Osteocyte (in vitro differentiated cells): ENCODE measurements at places on chromosomes 1 and 21. TPM values are rescaled to one million over a fixed set of nuclear protein-coding genes. Genes with fewer than 3 reads are reported as not detected.

GRCh38 chr1:207056673-207057072, 3.6 kb downstream of the PFKFB2 start:
- no peak overlapping the region for H3K4me3 ChIP-seq
- H3K27me3 ChIP-seq: no peaks in the 10 kb centered on the region
- no peak overlapping the region for H3K27ac ChIP-seq
- peaks cover 6% of the 10 kb centered on the region for H3K36me3 ChIP-seq
- no peak for DNase-seq

- H3K4me1 ChIP-seq: no peaks in the 10 kb centered on the region
- H3K36me3 ChIP-seq: peaks cover 38% of the 10 kb centered on the region
- H3K27me3 ChIP-seq: no peaks in the 10 kb centered on the region
- no peak for DNase-seq
- H3K4me3 ChIP-seq: no peak overlapping the region
Observed at GRCh38 chr1:212368073-212368484, 46.6 kb downstream of the PACC1 start.

The MFAP2 gene
- 169 and 172 TPM in 2 replicates for total RNA-seq

The LAPTM5 gene
- not detected in 2 replicates for total RNA-seq

DNA sequence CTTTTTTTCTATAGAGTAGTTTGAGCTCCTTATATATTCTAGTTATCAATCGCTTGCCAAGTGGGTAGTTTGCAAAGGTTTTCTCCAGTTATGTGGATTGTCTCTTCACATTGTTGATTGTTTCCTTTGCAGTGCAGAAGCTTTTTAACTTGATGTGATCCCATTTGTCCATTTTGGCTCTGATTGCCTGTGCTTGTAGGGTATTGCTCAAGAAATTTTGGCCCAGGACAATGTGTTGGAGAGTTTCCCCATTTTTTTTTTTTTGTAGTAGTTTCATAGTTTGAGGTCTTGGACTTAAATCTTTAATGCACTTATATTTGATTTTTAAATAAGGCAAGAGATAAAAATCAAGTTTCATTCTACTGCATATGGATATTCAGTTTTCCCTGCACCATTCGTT, 774.8 kb upstream of the ADAMTS5 start:
- peaks cover 3% of the 10 kb centered on the region for H3K4me1 ChIP-seq
- no peaks in the 10 kb centered on the region for H3K36me3 ChIP-seq
- no peak for DNase-seq

DNA sequence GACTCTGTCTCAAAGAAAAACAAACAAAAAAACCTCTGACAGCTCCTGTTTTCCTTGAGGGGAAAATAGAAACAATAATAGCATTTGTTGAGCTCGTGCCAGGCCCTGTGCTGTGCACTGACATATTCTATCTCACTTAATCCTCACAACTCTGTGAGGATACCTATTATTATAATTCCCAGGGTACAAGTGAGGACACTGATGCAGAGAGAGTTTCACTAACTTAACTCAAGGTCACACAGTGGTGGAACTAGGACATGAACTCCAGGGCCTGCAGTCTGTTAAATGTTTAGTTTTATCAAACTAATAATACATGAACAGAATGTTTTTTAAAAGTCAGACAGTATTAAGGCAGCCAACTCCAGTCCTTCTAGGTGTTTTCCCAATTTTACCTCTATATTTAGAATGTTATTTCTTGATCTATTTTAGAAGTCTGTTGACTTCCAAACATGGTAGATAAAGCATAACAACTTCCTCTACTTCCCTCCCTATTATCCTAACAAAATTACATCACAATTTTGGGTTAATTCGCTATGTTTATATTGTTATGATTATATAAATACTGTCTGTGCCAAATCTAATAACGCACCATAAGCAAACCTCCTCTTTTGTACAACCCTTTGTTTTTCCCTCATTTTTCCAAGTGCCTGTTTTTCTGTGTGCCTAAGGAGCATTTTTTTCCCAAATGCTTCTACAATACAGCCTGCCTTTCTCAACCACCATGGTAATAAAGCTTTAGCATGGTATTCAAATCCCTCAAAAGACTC, 4.9 kb downstream of the FNDC5 start:
- peaks cover 5% of the 10 kb centered on the region for H3K4me1 ChIP-seq
- H3K27me3 ChIP-seq: no peaks in the 10 kb centered on the region
- H3K27ac ChIP-seq: no peak overlapping the region
- no peak overlapping the region for H3K4me3 ChIP-seq
- DNase-seq: no peak

DNA sequence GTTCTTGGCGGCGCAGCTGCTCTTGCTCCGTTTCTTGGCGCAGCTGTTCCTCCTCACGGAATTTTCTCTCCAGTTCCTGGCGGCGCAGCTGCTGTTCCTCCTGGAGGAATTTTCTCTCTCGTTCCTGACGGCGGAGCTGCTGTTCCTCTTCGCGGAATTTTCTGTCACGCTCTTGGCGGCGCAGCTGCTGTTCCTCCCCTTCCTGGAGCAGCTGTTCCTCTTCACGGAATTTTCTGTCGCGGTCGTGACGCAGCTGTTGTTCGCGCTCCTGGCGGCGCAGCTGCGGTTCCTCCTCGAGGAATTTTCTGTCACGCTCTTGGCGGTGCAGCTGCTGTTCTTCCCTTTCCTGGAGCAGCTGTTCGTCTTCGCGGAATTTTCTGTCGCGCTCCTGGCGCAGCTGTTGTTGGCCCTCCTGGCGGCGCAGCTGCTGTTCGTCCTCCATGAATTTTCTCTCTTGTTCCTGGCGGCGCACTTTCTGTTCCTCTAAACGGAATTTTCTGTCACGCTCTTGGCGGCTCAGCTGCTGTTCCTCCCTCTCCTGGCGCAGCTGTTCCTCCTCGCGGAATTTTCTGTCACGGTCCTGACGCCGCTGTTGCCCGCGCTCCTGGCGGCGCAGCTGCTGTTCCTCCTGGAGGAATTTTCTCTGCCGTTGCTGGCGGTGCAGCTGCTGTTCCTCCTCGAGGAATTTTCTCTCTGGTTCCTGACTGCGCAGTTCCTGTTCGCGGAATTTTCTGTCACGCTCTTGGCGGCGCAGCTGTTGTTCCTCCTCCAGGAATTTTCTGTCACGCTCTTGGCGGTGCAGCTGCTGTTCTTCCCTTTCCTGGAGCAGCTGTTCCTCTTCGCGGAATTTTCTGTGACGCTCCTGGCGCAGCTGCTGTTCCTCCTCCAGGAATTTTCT, 7.0 kb downstream of the TCHH start:
- H3K27me3 ChIP-seq: peaks cover 19% of the 10 kb centered on the region
- H3K36me3 ChIP-seq: no peaks in the 10 kb centered on the region
- H3K4me3 ChIP-seq: no peak overlapping the region
- H3K27ac ChIP-seq: peak overlapping the region; percentile 57
- no peak for DNase-seq

DNA sequence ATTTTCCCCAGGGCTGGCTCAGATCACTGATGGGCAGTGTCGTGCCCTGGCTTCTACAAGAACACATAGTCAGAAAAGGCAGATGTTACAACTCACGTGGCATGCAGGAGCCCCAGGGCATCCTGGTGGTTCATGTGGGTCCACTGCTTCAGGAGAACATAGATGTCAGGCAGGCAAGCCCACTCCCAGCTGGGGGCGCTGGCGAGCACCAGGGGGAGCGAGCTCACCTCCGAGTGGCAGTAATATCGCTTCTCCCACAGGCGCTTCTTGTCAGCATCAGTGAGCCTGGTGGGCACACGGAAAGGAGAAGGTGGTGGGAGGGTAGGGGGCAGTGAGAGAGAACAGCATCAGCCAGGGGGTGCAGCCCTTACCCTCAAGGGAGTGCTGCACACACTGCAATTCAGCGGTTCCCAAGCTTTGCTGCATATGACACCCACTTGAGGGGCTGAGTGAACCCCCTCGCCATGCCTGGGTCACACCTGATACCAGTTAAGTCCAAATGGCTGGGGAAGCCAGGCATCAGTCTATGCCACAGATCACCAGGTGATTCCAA, 34.3 kb upstream of the PPP1R15B start:
- no peak overlapping the region for H3K27ac ChIP-seq
- no peak overlapping the region for H3K4me3 ChIP-seq
- H3K36me3 ChIP-seq: peaks cover 42% of the 10 kb centered on the region
- DNase-seq: no peak

The KCNK1 gene
- not detected in 2 replicates for total RNA-seq

GRCh38 chr1:239718571-239718970, 332.2 kb downstream of the CHRM3 start:
- DNase-seq: no peak
- H3K27ac ChIP-seq: no peak overlapping the region
- no peak overlapping the region for H3K4me3 ChIP-seq
- H3K27me3 ChIP-seq: peaks cover 11% of the 10 kb centered on the region

The GLMN gene
- 11.8 and 12.1 TPM in 2 replicates for total RNA-seq

The ALX3 gene
- total RNA-seq: not detected in 2 replicates

- no peak overlapping the region for H3K27ac ChIP-seq
- no peak overlapping the region for H3K4me3 ChIP-seq
- H3K27me3 ChIP-seq: no peaks in the 10 kb centered on the region
- peaks cover 15% of the 10 kb centered on the region for H3K36me3 ChIP-seq
Observed at GRCh38 chr1:25447547-25447946, 16.9 kb downstream of the MACO1 start.

DNA sequence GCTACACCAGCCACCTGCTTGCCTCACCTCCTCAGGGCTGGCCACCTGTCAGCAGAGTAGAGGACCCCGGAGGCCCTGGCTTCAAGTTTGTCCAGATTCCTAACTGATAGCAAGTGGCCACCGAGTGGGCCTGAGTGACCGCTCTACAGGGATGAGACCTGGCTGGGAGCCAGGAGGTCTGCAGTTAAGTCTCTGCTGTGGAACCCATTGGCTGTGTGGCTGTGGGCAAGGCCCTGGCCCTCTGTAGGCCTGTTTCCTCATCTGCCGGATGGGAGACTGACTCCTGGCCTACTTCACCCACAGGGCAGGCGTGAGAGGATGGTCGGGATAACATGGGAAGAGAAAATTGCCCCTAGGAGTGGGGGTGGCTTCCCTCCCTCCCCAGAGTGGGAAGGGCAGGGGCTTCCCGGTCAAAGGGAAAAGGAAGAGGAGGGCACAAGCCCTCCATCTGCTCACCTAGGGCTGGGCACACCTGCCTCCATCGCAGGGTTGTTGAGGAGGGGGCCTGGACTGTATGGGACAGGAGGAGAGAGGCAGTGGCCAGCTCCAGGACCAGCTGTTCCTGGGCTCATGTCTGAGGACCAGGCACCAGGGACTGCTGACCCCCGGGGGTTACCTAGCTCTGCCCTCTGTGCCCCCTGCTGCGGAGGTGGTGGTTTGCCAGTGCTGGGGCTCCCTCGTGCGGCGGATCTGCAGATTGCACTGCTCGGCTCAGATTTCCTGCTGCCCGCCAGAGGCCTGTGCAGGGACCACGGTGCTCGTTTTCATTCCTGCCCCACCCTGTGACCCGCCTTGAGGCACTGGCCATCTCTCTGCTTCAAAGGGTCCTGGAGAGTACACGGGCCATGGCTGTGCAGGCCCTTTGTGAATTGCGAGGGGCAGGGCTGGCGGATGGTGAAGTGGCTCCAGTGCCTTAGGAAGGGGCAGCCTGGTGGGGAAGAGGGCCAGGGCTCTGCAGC, 9.1 kb upstream of the MTFR1L start:
- H3K4me1 ChIP-seq: peaks cover 21% of the 10 kb centered on the region
- no peak overlapping the region for H3K4me3 ChIP-seq

DNA sequence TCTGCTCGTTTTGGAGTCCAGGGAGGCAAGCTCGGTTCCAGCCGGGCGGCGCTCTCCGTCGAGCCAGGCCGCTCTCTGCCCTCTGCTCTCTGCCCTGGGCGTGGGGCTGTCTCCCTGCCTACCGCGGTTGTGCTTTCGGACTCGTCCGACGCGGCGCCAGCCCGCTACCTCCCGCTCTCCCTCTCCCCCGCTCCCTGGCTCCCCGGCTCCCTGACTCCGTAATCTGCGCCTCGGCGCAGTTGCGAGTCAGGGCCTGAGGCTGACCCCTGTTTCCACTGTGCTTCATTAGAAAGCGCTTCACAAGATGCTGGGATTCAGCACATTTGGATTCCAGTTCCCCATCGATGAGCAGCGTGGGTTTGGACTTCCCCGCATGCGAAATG, 2.2 kb downstream of the SOX13 start:
- H3K27ac ChIP-seq: peak overlapping the region; percentile 66
- peak overlapping the region; percentile 93 for H3K4me3 ChIP-seq
- H3K36me3 ChIP-seq: no peaks in the 10 kb centered on the region
- peaks cover 3% of the 10 kb centered on the region for H3K27me3 ChIP-seq
- DNase-seq: no peak

- no peak overlapping the region for H3K27ac ChIP-seq
- no peaks in the 10 kb centered on the region for H3K36me3 ChIP-seq
- H3K4me3 ChIP-seq: peak overlapping the region; percentile 9
- no peak for DNase-seq
- peaks cover 32% of the 10 kb centered on the region for H3K4me1 ChIP-seq
Observed at GRCh38 chr1:97906567-97907241, 14.1 kb downstream of the DPYD start.

- H3K4me1 ChIP-seq: peaks cover 15% of the 10 kb centered on the region
- peaks cover 32% of the 10 kb centered on the region for H3K27me3 ChIP-seq
- peak; percentile 88 for DNase-seq
- H3K36me3 ChIP-seq: no peaks in the 10 kb centered on the region
Observed at GRCh38 chr1:15152318-15153183, 996 bp upstream of the TMEM51 start.

- H3K27me3 ChIP-seq: no peaks in the 10 kb centered on the region
- H3K27ac ChIP-seq: no peak overlapping the region
- H3K4me1 ChIP-seq: peaks cover 8% of the 10 kb centered on the region
- H3K4me3 ChIP-seq: no peak overlapping the region
Observed at GRCh38 chr1:222382171-222382570, 165.7 kb downstream of the HHIPL2 start.

GRCh38 chr1:111976332-111976731, 13.1 kb downstream of the KCND3 start:
- H3K36me3 ChIP-seq: no peaks in the 10 kb centered on the region
- peaks cover 5% of the 10 kb centered on the region for H3K27me3 ChIP-seq
- H3K4me3 ChIP-seq: no peak overlapping the region
- no peak overlapping the region for H3K27ac ChIP-seq

DNA sequence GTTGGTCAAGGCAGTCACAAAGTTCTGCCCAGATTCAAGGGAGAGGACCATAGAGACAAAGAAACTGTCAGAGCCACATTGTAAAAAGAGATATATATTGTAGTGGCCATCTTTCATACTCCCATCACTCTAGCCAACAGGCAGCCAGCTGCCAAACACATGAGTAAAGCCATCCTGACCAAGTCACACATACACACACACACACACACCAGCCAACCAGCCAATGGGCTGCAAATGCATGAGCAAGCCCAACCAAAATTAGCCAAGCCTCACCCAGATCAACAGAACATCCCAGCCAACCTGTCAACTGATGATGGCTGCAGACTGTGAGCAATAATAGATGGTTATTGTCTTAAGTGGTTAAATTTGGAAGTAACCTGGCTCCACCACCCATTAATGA, 120.7 kb downstream of the SEC16B start:
- H3K36me3 ChIP-seq: no peaks in the 10 kb centered on the region
- no peaks in the 10 kb centered on the region for H3K27me3 ChIP-seq
- no peak for DNase-seq
- no peak overlapping the region for H3K4me3 ChIP-seq
- no peaks in the 10 kb centered on the region for H3K4me1 ChIP-seq

The TP73 gene
- 0.16 and 0.24 TPM in 2 replicates for total RNA-seq

The NTNG1 gene
- not detected in 2 replicates for total RNA-seq

GRCh38 chr1:53639251-53639763, 99.7 kb downstream of the GLIS1 start:
- H3K27ac ChIP-seq: peak overlapping the region; percentile 23
- no peaks in the 10 kb centered on the region for H3K36me3 ChIP-seq
- no peak overlapping the region for H3K4me3 ChIP-seq
